Esophagus squamous epithelium (tissue), 5 donors: ENCODE measurements at places on chromosomes 6 and 20.

DNA sequence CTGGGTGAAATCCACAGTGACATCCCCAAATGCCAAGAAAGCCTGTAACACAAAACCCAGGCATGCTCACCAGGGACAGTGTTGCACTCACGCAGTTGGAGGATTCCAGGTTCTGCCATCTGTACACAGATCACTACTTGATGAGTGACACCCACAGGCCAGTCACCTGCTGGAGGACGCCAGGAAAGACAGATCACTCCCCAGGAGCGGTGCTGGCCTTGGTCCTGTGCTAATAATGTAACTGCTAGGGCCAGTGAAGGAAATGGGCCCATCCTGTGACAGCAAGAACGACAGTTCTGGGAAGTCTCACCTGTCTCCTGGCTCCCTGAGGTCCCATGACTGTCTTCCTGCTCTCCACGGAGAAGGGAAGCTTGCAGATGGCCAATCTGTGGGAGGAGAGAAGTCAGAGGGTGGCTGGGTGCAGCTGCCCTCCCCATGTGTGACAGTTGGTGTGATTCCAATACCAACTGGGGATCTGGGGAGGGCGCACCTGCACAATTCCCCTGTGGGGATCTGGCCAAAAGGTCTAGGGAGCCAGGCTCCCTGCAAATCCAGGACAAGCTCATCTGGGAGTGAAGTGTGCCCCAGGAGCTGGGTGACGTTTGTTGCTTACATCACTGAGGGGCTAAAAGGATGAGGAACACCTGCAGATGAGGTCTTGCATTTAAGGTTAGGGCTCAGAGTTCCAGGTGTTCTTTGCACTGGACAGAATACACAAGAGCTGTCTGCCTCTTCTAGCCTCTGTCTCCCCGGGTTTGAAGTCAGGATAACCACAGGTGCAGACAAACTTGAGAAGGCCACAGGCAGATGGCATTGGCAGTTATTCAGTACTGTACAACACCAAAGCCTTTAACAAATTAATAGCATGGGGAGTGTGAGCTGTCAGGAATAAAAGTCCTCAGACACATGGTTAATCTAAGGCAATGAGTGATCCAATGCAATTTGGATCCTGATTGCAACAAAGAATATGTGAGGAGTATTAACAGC is 10.3 kb downstream of the ZNF337 start:
- no peak for DNase-seq

GRCh38 chr6:35151466-35151865 is 10.3 kb upstream of the TCP11 start:
- DNase-seq = no peak

DNA sequence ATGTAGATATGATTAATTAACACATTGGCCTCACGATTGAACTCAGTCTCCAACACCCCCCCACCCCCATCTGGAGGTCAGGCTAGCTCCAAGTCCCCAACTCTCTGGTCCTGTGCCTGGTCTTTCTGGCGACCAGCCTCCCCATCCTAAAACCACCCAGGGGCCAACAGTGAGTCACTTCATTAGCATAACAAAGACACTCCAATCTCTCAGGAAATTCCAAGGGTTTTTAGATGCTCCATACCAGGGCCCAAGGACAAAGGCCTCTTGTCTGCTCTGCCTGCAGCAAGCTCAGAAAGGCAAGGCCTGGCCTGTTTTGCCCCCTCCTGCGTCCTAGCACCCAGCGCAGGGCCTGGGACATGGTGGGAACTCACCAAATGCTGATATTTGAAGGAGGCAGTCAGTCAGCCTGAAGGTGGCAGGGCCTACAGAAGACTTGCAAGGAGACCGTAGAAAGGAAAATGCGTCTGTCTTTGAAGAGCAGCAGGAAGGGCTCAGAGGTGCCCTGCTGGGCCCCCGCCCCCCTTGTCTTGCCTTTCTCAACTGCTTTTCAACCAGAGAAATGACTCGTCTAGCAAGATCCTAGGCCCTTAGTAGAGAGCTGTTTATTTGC is 184.7 kb downstream of the CDH4 start:
- DNase-seq = no peak

DNA sequence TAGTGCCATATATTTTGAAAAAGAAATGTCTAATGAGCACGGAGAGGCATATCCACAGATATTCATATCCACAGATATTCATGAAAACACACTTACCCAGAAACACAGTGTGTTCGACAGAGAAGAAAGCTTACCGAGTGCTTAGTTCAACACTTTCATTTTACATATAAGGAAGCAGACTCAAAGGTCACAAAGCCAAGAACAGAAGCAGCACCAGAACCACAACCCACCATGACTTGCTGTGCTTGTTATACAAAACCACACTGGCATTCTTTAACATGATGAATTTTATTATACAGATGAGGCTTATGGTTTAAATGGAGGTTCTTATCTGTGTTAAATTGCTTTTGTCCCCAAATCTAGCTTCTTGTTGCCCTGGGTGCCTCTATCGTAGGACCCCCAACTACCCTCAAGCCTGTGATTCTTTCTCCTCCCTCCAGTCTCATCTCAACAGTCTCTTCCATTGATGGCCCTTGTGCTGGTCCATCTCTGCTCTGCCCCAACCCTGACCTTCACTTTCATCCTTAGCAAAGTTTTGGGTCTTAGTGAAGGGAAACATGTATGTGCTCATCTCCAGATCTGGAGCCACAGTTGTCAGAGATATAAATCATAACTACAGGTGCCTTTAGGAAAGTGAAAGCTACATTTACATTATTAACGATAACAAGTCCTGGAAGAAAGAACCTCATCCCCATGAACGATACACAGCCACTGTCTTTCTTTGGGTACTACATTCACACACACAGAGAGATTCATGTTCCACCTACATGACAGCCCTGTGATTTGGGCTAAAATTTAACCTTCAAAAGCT is 40.0 kb downstream of the SF3B5 start:
- DNase-seq = no peak

GRCh38 chr20:62580052-62580451 is 62.3 kb upstream of the SLCO4A1 start:
- no peak for DNase-seq

GRCh38 chr20:32638848-32639247 is 34.9 kb downstream of the C20orf203 start:
- DNase-seq = no peak

DNA sequence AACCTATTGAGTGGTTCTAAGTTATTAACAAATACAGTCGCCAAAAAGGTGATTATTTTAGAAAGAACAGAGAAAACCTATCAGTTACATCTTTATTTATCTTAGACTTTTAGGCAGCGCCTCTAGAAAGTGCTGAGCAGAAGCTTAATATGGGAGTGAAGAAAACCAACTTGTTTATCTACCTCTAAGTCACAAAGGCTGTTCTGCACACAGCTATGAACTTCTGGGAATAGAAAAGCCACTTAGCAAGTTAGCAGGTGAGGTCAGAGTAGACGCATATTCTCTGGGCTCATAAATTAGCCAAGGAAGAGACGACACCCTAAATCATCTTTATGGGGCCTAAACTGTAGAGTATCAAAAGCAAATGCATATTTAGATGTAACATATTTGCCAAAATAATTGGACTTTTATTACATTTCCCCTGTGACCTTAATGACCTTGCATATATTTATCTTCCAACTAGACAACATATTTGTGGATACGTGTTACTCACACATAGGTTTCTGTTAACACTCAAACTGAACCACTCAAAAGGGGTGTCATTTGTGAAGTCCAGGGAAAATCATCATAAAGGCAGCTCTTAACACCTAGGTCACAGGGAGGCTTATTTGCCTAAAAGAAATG is 267.1 kb downstream of the ADGB start:
- DNase-seq = no peak

- no peak for DNase-seq
These were observed 26.1 kb upstream of the FANCE start for GRCh38 chr6:35426074-35426473.

DNA sequence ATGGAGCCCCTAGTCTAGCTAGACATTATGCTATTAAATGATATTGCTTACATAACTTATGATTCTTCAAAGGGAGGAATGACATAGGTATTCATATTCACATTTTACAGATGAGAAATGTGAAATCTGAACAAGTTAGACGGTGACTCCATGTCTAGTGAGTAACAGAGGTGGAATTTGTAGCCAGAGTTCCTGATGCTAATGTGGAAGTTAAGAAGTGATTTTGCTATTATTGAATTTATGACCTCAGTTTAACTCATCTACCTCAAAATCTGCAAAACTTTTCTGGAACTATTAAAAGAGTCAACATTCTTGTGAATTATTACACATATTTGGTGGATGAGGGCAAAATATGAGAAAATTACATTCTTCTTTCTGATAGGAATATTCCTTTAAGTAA is 347.6 kb upstream of the MMS22L start:
- DNase-seq = no peak

DNA sequence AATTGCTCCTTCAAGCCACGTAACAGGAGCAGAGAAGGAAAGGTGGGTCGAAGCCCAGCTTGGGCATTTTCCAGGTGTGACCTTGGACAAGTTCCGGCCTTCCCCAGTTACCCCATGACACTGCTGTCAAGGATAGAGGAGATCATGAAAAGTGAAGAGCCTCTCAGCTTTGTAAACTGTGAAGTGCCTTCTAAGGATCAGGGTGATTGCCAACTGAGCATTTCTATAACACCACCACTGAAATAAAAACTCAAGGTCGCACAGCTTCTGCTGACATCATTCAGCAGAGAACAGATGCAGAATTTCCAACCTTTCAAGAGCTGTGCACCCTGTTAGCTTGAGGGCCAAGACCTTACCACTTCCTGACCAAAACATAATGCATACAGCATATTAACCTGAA is 24.0 kb upstream of the ZMYND8 start:
- DNase-seq = no peak

- DNase-seq = no peak
These were observed 36.7 kb upstream of the AKIRIN2 start for GRCh38 chr6:87738744-87739143.

- DNase-seq = no peak
These were observed 59.2 kb upstream of the PIM1 start for GRCh38 chr6:37110500-37111461.

DNA sequence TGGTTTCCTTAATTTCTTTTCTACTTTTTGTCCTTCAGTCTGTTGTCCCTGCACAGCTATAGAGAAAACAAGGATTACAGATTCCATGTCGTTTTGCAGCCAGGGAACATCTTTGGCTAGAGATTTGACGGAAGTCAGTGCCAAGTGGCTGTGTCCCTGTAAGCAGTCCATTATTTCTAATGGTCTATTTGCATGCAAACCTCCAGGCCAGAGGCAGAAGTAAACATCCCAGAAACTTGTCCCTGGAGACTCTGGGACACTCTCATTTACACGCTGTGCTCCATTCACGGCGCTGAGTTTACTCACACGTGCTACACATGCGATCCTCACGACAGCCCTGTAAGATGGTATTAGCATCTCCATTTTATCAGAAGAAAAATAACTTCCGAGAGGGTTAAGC is 355.5 kb downstream of the PRKN start:
- DNase-seq = no peak
